Breast epithelium (tissue), 4 donors: ENCODE measurements at places on chromosomes 2 and 18. TPM values are rescaled to one million over a fixed set of nuclear protein-coding genes. Genes with fewer than 3 reads are reported as not detected.

GRCh38 chr2:66526180-66526579 is 91.3 kb downstream of the MEIS1 start:
- no peak for DNase-seq

Gene STEAP3
- 11.2 TPM for total RNA-seq

- DNase-seq, result no peak
Measured at GRCh38 chr2:32991091-32991845, 44.5 kb downstream of the LTBP1 start.

Gene HRH4
- total RNA-seq, result not detected

Gene TBR1
- total RNA-seq, result 0.64 TPM

Gene CFAP65
- not detected for total RNA-seq
